Esophagus squamous epithelium (tissue), 5 donors: ENCODE measurements at places on chromosomes 7 and 10.

DNA sequence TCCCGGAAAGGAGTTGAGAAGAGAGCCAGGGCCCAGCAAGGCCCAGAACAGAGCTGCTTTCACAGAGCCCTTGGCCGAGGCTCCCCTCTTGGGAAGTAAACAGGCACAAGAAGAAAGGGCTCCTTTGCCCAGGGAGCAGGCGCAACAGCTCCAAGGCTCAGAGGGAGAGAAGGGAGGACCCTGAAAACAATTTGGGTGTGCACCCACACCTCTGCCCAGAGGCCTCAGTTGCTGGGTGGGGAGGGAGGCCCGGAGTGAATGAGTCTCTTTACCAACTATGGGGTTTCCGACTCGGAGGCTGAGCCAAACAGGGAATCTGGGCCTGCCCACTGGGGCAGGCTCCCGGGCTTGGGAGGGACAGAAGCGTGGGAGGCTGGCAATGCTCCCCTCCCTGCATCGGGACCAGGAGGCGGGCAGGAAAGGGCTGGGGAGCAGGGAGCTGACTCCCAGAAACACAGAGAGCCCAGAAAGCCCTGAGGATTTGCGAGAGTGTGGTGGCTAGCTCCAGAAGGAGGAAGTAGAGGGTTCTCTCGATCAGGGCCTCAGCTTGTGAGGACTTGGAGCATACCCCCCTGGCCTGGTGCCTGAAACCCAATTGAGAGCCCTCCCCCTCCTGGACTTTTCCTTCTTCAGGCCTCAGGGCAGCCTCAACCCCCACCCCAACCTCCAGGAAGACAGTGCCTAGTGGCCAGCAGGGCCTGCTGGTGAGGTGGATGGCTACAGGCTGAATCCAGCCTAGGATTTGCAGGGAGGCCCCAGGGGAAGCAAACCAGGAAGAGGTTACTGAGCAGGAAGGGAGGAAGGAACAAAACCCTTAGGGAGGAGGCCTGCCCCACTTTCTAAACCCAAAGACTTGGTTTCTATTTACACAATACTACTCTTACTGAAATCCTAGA is 6.2 kb downstream of the C10orf105 start:
- DNase-seq: no peak
- peaks cover 67% of the 10 kb centered on the region for H3K4me1 ChIP-seq
- no peak overlapping the region for H3K4me3 ChIP-seq
- no peaks in the 10 kb centered on the region for H3K27me3 ChIP-seq
- peak overlapping the region; percentile 98 for H3K27ac ChIP-seq

GRCh38 chr10:108904163-108904838 is 1019.0 kb downstream of the XPNPEP1 start:
- H3K27ac ChIP-seq: no peak overlapping the region
- H3K4me3 ChIP-seq: no peak overlapping the region
- DNase-seq: no peak
- no peaks in the 10 kb centered on the region for H3K36me3 ChIP-seq

GRCh38 chr10:110671788-110672579 is 27.8 kb downstream of the RBM20 start:
- peak overlapping the region; percentile 56 for H3K4me3 ChIP-seq
- peak; percentile 2 for DNase-seq
- H3K36me3 ChIP-seq: no peaks in the 10 kb centered on the region
- H3K27me3 ChIP-seq: no peaks in the 10 kb centered on the region
- H3K27ac ChIP-seq: peak overlapping the region; percentile 56

GRCh38 chr7:47846138-47846836 is 102.0 kb downstream of the PKD1L1 start:
- no peaks in the 10 kb centered on the region for H3K27me3 ChIP-seq
- H3K4me3 ChIP-seq: no peak overlapping the region
- no peak for DNase-seq
- no peaks in the 10 kb centered on the region for H3K4me1 ChIP-seq
- H3K36me3 ChIP-seq: no peaks in the 10 kb centered on the region

DNA sequence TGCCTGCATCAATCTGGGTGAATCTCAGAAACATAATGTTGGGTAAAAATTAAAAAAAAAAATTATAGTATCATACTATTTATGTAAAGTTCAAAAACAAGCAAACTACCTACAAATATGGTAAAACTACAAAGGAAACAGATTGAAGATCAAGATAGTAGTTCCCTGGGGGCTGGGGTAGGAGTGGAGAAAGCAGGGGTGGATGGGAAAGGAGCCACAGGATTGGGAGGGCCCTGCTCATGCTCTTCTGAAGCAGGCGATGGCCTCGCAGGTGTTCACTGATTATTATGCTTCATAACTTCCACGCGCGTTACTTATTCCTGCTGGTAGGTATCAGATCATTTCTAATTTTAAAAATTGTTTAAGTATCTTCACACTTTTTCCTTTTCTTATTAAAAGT is 96.0 kb upstream of the GATA3 start:
- no peak for DNase-seq
- no peak overlapping the region for H3K4me3 ChIP-seq
- no peaks in the 10 kb centered on the region for H3K36me3 ChIP-seq
